NCI-H2171 (cell line): ENCODE measurements at places on chromosomes 6 and 20.
A peak's percentile ranks its signal among the peaks of the same experiment; 100 is the strongest.

DNA sequence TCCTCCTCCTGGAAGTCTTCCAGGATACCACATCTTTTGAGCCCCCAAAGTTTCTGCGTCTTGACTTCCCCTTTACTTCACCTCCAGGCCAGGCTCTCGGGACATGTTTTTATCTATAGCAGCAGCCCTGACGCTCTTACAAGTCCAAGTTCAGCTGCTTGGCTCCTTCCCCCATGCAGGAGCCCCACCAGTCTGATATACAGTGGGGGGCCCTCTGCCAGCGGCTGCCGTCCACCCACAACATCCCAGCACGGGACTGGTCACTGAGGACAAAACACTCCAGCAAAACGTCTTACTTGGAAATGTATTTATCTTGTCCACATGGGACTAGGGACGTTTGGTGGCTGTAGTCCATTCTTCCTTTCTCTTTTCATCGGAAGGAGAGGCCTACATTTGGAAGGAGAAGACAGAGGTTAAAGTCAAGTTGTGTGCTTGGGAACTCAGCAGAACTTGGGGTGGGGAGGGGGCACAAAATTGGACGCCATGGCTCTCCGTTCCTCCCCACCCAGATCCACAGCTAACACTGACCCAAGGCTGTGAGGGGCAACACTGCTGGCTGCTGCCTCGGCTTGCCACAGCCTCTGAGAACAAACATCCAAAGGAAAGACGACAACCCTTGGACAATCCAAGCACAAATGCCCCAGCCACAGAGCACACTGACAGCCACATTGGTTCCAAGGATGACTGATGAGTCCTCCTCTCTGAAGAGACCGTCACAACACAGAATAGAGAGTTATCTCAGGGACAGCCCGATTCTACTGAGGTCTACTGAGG is 79.2 kb downstream of the PRND start:
- DNase-seq, result no peak

DNA sequence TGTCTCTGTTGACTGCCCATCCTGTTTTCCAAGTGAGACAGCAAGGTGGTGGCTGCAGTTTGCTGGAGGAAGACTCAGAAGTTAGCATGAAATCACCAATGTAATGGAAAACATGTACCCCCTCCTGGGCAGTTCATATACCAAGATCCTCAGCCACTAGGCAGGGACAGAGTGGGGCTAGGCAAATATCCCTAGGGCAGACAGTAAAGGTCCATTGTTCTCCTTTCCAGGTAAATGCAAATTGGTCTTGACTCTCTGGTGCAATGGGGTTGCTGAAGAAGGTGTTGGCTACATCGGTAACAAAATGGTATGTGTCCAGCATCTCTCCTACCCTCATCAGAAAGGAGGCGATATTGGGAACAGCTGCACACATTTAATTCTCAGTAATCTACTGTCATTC is 233.6 kb upstream of the SOX4 start:
- DNase-seq, result no peak

DNA sequence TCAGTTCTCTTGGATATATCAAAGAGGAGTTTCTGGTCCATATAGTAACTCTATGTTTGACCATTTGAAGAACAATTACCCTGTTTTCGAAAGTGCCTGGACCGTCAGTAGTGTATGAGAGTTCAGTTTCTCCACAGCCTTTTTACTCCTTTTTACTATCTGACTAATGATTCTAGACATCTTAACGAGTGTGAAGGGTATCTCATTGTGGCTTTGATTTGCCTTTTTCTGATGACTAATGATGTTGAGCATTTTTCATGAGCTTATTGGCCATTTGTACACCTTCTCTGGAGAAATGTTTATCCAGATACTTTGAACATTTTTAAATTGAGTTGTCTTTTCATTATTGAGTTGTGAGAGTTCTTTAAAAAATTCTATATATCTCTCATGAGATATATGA is 114.9 kb upstream of the ATXN1 start:
- no peak for DNase-seq

DNA sequence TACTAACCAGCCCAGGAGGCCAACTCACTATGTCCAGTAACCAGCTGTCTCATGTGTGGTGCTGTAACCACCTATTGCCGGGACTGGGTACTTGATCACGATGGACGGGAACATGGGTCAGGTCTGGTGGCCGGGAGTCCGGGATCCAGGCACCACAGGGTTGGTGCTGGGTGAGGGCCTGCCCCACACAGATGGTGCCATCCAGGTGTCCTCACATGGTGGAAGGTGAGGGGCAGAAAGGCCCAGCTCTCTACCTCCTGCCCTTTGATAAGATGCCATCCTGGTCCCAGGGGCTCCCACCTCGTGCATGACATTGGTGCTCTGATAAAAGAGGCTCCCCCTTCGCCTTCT is 116.3 kb downstream of the TAF4 start:
- DNase-seq, result no peak

- DNase-seq, result no peak
These were observed 31.9 kb upstream of the CDH4 start for GRCh38 chr20:61220131-61220530.

GRCh38 chr6:38176797-38177751 is 357.5 kb downstream of the ZFAND3 start:
- DNase-seq, result no peak

GRCh38 chr6:12976366-12976765 is 259.8 kb downstream of the PHACTR1 start:
- no peak for DNase-seq

DNA sequence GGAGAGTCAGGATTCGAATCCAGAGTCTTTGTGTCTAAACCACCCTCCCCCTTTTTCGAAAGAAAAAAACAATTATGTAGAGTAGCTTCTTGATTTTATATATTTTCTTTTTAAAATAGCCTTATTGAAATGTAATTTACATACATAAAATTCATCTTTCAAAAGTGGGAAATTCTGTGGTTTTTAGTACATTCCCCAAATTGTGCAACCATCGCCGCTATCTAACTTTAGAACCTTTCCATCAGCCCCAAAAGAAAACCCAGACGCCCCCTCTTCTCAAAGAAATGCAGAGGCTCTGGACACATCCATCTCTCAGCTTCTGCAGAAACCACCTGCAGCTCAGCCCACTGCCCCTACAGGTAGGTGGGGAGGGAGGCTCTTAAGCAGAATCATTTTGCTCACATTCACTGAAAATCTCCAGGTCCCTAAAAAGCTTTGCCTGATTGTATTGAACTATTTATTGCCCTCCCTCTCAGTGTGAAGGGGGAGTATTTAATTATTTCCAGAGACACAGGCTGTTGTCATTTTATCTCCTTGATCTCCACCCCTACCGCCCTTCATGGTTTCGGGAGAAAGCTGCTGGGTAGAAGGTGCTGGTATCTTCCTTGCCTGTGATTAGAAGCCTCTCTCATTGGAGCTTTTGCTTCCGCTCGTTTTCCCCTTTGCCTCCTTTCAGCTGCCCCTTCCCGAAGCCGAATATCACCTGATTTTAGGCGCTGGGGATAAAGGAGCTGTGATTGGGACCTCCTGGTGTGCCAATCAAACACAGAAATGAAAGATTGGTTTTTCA is 68.7 kb upstream of the KCNG1 start:
- DNase-seq, result no peak

- DNase-seq, result no peak
These were observed 162.0 kb downstream of the GRM4 start for GRCh38 chr6:33983721-33984465.

DNA sequence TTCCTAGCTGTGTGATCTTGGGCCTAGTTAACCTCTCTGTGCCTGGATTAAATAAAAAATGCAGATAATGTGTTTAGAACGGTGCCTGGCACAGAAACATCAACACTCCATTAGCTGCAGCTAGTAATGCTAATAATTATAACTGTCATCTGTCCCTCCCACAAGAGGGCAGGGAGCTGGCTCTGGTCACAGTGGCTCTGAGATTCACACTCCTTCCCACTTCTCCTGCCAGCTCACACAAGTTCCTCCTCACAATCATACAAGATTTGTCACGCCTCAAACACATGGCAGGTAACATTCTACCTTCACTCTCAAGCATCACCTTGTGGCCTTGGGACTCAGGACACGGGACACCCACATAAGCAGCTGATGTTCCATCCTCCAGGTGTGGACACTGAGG is 2.4 kb downstream of the ADA start:
- no peak for DNase-seq

- no peak for DNase-seq
These were observed 166.3 kb upstream of the SULF2 start for GRCh38 chr20:47951521-47951971.

GRCh38 chr20:62899633-62900051 is 26.7 kb downstream of the DIDO1 start:
- DNase-seq, result peak; percentile 35

DNA sequence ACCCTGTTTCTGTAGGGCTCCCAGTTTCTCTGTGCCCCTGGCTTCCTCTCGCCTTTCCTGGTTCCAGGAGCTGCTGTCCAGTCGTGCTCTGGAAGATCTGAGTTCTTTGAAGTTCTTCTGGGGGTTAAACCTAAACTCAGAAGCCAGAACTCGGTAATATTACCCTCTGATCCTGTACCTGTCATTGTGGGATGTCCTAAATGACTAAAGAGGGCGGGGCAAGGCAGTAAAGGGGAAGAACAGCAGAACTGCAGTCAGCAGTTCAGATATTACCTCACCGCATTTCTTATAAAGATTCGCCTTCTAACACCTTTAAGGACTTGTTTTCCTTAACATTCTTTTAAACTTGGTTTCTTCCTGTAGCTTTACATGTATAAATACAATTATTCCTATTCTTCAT is 63.9 kb downstream of the FAM120B start:
- DNase-seq, result no peak

DNA sequence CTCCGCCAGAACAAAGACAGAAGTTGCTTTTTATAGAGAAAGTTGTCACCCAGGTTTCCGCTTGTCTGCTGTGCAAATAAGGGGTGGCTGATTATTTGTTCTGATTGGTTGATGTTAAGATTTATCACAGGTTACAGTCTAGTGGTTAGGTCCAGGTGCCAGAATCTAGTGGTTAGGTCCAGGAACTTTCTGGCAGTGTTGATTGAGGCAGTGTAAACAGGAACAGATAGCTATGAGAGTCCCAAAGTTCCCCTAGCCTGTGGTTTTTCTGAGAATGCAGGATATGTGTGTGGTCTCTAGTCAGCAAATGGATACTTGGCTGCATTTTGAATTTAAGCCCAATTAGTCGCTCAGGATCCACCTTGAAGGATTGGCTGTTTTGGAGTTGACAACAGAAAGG is 148.0 kb downstream of the TMEM200A start:
- no peak for DNase-seq
